ENCODE measurements at places on chromosomes 2 and 18.
A peak's percentile ranks its signal among the peaks of the same experiment; 100 is the strongest.

DNA sequence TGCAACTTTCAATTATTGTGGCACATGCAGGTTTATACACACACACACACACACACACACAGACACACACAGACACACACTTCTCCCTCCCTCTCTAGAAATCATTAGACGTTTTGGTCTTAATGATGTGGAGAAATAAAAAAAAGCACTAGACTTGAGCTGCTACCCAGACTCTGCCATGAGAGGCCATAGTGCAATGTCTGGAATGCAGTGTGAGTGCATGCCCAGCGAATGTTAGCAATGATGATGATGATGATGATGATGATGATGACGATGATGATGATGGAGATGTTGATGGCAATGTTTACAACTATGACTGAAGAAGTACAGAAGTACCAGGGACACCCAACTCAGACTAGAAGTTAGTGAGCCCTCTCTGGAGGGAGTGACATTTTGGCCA is 23.8 kb upstream of the KLHL29 start:
- no peak for DNase-seq

DNA sequence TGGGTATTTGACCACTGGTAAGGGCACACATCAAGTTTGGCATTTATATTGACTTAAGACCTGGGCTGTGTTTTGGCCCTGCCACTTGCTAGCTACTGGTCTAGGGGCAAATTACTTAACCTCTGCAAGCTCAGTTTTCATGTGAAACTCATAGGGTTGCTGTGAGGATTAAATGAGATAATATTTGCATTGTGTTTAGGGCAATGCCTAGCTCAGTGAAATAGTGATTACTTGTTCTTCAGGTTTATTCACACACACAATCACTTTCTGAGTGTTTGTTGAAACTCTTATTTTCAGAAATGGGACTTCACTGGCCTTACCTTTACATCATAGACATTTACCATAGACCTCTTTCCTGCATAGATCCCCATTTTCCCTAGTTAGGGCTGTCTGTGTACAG is 12.3 kb downstream of the CERS6 start:
- no peak for DNase-seq

DNA sequence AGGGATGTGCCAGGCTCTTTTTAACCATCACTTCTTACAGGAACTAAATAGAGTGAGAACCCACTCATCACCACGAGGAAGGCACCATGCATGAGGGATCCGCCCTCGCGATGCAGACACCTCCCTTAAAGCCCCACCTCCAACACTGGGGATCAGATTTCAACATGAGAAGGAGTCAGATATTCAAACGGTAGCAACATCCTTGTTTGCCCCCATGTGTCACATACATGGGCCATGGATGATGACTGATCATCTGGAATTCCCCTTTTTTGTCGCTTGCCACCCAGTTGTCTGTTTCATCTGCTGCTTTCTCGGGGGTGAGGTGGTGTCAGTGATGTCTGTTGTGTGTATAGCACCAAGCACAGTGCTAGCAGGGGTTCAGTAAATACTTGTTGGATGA is 57.9 kb downstream of the NCK2 start:
- DNase-seq, result peak; percentile 83

- DNase-seq, result peak; percentile 13
Observed at GRCh38 chr2:229408356-229408755, 137.3 kb upstream of the PID1 start.

DNA sequence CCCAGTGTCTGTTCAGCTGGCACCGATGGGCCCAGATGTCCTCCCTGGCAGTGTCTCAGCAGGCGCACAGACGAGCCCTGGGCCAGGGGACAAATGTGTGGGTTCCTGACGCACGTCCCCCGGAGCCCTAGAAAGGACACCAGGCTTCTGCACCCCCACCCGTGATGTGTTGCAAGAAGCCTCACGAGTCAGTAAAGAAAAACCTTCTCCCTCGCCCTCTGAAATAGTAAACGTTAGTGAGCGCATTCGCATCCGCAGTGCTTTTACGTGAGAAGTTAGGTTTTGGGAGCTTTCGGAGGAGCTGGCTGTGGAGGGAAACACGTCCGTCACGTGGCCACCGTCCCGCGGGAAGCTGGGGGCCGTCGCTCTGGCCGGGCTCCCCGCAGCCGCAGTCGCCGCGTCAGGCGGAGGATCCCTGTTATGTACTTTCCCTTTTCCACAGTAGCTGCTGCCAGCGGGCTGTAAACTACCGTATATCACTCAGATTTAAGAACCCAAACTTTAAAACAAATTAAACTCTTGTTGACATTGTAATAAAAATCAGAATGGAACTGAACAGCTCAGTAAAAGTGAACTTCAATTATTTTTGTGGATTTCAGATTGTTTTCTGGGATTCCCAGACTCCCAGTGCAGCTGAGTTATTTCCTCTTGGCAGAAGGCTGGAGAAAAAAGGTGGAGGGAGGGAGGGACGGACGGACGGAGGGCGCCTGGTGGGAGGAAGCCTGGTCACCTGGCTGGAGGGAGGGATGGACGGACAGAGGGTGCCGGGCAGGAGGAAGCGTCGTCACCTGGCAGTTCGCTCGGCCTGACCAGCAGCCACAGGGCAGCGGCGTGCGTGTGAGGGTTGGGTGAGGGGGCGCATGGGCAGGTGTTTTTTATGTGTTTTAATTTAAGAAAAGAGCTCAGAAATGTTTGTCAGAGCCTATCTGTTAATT is 112.1 kb downstream of the NFATC1 start:
- DNase-seq, result no peak

DNA sequence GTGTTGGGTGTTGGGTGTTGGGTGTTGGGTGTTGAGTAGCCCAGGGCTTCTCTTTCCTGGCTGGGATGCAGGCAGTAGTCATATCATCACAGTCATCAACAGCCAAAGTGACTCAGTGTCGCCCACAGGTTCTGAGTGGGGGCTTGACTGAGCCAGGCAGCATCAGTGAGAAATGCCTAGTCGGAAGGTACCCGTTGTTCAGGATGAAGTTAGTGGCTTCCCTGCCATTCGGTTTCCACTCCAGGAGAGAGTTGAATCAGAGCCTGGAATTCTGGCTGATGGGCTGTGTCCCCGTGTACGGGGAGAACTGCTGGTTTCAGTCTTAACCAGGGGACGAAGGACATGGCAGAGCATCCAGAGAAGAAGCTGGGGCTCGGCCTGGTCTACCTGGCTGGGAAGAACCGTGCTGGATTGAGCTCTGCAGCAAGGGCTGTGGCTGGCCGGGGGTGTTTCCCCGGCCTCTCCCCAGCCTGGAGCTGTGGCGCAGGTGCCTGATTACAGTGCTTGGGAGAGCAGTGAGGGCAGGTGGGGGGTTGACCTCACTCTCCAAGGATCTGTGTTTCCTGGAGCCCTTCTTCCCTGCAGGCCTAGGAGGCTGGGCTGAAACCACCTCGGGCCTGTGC is 49.4 kb downstream of the AGAP1 start:
- no peak for DNase-seq

DNA sequence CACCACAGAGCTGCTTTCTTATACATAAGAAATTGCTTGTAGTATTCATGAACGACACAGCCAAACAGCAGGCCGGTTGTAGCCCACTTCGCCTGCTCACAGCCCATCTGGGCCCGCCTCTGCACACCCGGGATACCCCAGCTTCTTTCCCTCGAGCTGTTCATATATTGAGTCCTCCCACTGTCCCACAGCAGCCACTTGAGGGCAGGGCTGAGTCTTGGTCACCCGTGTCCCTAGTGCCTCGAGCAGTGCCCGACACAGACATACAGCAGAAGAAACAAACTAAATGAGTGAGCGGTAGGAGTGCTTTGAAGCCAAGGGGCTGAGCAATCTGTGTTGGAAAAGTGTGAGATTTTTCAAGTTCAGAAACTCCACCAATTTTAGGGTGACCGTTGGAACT is 251.4 kb downstream of the KLHL29 start:
- no peak for DNase-seq

DNA sequence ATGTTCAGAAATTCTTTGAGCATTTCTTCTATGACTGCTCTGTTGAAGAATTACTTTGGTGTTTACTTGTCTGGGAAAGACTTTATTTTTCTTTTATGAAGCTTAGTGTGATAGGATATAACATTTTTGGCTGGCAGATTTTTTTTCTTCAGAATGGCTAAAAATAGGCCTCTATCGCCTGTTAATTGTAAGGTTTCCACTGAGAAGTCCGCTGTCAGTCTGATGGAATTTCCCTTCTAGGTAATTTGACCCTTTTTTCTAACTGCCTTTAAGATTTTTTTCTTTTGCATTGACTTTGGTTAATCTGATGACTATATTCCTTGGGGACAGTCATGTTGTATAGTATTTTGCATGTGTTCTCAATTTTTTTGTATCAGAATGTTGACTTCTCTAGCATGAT is 590.7 kb downstream of the ADCYAP1 start:
- no peak for DNase-seq

GRCh38 chr18:48125724-48126123 is 195.3 kb upstream of the SMAD2 start:
- DNase-seq, result no peak

DNA sequence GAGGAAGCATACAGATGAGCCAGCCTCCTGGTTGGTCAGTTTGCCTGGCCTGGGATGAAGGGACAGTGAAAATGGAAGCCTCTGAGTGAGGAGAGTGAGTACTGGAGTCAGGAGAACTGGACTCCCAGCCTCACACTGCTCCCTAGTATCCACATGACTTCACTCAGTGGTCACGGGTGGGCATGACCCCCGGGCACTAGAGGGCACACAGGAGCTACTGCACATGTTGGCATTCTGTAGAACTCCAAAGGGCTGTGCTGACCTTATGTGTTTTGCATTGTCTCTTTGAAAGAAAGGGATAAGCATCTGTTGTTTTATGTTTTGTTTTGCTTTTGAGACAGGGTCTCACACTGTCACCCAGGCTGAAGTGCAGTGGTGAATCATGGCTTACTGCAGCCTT is 23.7 kb downstream of the NCAPH start:
- peak; percentile 55 for DNase-seq

- DNase-seq, result no peak
Observed at GRCh38 chr2:72220170-72220569, 72.5 kb upstream of the CYP26B1 start.

GRCh38 chr18:3246635-3247239 is 864 bp upstream of the MYL12A start:
- no peak for DNase-seq

GRCh38 chr2:19674051-19675002 is 227.5 kb downstream of the TTC32 start:
- DNase-seq, result no peak

GRCh38 chr2:164719996-164720941 is 99.0 kb upstream of the GRB14 start:
- DNase-seq, result no peak

DNA sequence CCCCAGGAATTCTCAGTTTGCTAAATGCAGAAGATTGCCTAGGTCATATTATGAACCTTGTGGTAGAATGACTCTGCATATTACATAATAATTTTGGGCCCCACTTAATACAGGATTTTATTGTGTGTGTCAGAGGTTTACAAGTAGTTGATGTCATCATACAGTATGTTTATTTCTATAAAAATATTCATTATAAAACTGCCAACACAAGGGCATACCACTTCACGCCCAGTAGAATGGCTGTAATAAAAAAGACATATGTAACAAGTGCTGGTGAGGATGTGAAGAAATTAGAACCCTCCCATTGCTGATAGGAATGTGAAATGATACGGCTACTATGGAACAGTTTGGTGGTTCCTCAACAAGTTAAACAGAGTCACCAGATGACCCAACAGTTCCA is 61.4 kb upstream of the TWSG1 start:
- no peak for DNase-seq

DNA sequence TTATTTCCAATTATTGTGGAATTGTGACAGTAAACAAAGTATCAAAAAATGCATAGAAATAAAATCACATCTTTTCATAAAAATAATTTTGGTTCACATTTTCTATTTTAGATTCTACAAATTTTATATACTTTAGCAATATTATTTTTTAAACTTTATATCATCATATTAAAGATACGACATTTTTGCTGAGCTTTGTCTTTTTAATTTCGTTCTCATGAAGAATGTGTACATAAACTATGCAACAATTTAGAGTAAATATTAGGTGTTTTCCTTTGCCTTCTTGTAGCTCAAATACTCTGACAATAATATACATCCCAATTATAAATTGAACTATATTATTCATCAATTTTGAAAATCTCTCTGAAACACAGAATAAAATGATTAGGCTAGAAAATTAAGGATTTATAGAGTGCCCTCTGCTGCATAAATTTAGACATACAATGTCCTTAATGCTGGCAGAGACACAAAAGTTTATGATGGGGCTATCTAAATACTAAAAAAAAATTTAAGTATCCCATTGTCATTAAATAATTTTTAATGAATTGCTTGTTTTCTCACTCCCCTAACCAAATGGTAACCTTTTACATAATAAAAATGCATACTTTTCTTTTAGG is 45.7 kb downstream of the CCDC102B start:
- no peak for DNase-seq

GRCh38 chr18:11114653-11115052 is 34.7 kb downstream of the PIEZO2 start:
- DNase-seq, result no peak

- no peak for DNase-seq
Observed at GRCh38 chr2:120436460-120436739, 90.5 kb downstream of the INHBB start.

DNA sequence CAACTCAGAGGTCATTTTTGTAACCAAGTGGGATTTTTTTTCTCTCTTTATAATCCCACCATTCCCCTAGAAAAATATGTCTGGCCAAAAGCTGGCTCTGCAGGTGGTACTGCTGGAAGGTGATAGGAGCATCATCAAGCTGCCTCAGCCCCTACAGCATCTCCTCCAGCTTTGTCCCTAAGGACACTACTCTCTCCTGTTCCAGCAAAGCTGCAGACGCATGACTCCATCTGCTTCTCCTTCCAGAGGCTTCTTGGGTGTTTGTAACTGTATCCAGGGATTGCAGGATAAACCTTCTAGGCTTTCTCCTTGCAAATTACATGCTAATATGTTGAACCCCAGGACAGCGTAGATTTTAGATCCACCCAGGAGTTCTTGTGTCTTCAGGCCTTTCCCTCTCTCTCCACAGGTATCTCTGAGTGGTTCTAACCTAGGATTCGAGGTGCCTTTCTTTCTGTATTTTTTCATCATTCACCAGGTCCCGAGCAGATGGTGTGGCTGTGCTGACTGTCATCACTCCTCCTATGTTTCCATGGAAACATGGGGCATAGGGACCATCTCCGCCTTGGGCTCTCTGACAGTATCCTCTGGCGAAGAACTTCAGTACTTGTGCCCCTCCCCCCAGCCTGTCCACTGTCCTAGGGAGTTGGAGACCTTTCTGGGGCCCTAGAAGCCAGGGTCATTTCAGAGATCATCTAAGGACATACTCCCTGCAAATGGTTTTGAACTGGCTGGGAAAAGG is 34.3 kb downstream of the AFF3 start:
- DNase-seq, result no peak

GRCh38 chr2:70477441-70477844 is 76.2 kb downstream of the TGFA start:
- no peak for DNase-seq

- no peak for DNase-seq
Observed at GRCh38 chr2:216698293-216698692, 2.9 kb upstream of the IGFBP5 start.
